WERI-Rb-1 (cell line): ENCODE measurements at places on chromosomes 6 and 20.

DNA sequence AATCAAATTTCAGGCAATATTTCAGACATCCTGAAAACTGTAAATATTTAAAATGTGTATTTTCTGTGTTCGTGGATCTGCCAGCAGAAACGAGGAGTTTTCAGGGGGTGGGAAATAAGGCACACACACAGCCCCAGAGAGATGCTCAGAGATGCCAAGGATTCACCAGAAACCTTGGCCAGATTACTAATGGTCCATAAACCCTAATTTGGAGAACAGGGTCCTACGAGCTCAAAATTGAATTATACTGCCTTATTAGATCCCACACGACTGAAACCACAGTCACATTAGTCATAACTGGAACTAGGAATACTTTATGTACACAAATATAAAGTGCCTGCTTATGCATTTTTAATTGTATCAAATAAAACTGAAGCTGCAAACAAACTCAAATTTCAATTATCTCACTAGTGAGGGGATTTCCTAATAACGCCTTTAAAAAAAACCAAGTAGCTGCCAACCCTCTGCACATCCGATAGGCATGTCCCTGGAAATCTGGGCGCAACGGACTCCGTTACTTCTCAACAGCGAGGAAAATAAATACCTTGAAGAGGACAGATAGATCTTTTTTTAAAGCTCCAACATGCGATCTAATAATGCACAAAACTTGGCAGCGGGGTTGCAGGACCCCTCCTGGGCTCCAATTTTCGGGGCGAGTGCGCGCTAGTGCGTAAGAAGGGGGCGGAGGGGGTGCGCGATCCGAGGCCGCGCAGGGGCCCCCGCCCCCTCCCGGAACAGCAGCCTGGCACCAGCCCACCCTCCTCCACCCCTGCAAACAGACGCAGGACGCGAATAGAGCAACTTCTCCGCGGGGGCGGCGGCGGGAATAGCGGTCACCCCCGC lies 897 bp downstream of the CHD6 start:
- DNase-seq: peak; percentile 38

DNA sequence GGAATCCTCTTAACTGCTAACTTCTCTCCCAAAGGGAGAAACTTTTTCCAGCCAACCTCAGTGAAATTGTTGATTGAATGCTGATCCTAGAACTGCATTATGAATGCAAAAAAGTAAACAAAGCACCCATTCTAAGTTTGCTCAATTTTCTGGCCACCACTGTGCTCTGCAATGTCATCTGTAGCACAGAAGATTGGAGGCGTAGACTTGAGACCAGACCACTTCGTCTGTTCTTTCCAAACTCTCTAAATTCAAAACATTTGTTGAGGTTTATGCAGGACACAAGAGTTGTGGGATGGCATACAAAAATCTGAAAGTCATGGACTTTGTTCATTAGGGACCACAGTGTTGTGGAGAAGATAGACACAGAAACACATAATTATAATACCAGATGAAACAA lies 11.1 kb upstream of the TSPYL1 start:
- DNase-seq: no peak

DNA sequence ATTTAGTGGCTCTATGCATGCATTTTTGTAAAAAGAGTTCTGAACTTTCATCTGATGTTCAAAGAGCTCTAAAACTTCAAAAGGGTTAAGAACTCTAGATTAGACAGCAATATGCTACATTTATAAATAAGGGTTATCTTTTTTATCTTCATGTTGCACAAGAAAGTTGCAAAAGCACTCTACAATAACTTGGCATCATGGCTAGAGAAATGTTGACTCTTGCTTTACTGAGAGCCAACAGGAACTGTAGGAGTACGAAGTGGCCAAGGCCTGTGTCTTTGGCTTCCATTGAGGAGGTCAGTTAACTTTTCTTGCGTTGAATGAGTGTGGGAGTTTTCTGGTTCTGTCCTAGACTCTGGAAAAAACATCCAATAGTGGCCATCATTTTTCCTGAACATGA lies 516.9 kb downstream of the TFAP2B start:
- DNase-seq: no peak

DNA sequence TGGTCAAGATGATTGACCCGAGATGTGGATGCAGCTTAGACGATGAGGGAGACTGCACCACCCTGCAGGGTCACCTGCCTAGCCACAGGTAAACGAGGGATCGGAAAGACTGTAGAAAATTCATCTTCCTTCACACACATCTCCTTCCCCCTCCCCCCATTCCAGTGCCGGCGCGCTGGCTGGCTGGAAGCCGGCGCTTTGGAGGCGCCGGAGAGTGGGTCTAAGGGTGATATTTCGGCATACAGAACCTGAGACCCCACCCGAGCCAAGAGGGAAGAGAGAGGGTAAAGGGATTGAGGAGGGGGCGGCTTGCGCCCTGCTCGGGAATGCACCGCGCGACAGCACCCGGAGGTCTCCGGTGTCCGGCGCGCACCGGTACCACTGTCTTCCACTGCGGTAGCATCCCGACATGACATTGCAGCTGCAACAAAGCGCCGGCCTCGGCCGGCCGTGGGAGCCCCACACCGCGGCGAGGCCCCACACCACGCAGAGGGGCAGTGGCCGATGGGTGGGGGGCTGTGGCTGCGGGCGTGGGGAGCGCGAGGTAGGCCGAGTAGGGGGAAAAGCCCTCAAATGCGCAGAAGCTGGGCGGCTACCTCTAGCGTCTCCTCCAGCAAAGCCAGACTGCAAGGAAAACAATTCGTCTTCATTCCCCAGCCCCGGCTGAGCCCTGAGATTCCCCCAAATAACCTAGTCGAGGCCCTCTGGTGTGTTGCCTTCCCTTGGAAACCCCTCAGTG lies 984 bp downstream of the TNFRSF21 start:
- DNase-seq: peak; percentile 61

GRCh38 chr6:117317261-117317660 lies 51.9 kb downstream of the VGLL2 start:
- DNase-seq: no peak

DNA sequence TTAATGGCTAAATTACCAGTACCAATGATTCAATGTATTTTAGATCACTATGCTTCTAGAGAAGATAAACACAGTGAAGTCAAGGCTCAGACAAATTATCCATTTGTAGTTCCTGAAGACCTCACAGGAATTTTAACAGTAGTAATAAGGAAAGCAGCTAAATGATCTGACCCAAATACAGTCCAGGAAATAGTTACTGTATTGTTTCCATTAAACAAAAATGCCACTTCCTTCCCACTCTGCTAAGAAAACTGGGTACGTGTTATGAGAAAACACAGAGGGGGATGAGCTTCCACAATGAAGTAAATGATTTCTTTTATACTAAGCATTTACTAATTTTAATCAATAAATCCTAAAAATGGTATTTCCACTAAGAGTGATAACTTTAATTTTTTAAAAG lies 127.9 kb downstream of the CDK19 start:
- DNase-seq: no peak

- no peak for DNase-seq
These were observed 943 bp downstream of the ZUP1 start for GRCh38 chr6:116667623-116668022.

GRCh38 chr6:43256670-43257366 lies 13.5 kb downstream of the TTBK1 start:
- no peak for DNase-seq

GRCh38 chr6:26086211-26086610 lies 1.0 kb upstream of the HFE start:
- no peak for DNase-seq

- peak; percentile 93 for DNase-seq
These were observed 5.3 kb downstream of the MMP9 start for GRCh38 chr20:46013829-46014516.

- DNase-seq: no peak
These were observed 192.9 kb downstream of the SYNDIG1 start for GRCh38 chr20:24662322-24662721.

GRCh38 chr20:57843941-57844625 lies 134.3 kb upstream of the PMEPA1 start:
- no peak for DNase-seq

DNA sequence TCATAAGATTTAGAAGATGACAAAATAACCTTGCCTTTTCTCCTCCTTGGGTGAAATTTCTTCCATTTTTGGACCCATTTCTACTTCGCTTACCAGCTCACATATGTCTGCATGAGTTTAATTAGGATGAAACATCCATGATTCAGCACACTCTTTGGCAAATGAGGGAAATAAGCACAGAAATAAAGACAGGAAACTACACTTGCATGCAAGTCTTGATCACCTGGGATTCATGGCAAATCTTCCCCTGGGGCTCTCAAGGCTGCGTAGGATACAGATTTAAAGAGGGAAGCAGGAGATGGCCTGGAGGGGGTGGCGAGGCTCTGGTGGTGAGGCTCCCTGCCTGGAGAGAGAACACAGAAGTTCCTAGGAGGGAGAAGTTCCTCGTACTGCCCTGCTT lies 147.8 kb downstream of the EDN3 start:
- DNase-seq: no peak

DNA sequence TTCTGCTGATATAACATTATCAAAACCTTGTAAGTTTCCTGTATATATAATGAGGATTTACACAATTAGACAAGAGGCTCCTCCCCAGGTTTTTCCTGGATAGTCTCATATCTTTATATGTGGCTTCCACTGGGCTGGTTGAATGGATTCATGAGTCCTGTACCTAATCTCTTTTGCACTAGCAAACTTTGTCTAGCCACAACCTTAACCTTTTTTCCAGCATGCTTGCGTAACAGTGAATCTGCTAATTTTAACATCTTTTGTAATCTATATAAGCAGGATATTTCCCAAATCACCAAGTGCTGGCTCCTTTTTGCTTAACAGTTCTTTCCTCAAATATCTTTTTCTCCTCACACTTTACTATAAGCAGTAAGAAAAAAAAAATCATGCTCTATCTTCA lies 153.6 kb downstream of the COL21A1 start:
- DNase-seq: no peak

- DNase-seq: peak; percentile 80
These were observed 27.9 kb downstream of the DNMT3B start for GRCh38 chr20:32789896-32790750.

DNA sequence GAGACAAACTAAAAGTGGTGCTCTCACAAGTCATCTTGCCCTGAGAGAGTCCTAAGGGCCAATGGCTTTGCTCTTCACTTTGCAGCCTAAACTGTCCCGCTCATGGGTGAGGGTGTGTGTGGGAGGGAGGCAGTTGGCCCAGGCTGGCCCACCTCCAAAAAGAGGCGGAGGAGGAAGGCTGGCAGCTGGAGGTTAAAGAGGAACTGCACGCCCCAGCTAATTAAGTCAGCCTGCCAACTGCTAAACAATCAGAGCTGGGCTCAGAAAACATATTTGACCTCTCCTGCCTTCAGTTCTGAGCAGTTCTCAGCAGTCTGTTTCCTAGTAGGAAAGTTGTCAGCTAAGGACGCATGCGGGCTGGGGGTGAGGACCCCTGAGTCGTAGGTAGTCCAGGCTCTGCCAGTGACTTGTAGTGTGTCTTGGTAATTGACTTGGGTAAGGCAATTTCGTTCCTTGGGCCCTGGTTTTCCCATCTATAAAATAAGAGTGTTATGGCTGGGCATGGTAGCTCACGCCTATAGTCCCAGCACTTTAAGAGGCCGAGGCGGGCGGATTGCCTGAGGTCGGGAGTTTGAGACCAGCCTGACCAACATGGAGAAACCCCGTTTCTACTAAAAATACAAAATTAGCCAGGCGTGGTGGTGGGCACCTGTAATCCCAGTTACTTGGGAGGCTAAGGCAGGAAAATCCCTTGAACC lies 17.0 kb downstream of the GSS start:
- no peak for DNase-seq

DNA sequence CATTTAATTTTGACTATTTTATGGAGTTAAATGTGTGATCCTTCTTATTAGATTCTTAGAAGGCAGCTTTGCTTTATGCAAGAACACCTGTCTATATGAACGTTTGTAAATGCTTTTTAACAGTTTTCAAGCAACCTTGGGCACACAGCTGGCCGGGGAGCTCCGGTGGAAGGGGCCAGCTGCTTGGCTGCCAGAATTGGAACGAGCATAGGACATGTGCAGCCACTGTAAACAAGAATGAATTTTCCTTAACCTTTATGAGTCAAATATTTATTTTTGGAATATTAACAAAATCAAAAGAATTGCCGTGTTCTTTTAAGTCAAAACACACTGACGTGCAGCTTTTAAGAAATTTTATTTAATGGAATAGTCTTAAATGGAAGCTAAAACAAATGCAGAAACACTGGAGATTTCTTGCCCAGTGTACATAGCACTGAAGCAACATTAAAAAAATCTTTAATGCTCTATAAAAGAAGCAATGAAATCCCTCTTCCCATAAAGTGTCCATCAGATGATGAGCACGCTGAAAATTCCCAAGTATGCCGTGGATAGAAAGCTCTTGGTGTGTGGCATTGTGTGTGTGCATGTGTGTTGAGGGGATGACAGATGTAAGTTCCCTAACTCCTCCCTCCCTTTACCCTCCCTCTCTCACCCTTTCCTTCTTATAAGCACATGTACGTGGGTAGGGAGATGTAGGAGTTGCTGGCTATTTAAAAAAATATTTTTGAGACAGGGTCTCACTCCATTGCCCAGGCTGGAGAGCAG lies 208.9 kb upstream of the EXOC2 start:
- DNase-seq: no peak

- DNase-seq: no peak
These were observed 284.5 kb downstream of the UST start for GRCh38 chr6:149031201-149031858.

DNA sequence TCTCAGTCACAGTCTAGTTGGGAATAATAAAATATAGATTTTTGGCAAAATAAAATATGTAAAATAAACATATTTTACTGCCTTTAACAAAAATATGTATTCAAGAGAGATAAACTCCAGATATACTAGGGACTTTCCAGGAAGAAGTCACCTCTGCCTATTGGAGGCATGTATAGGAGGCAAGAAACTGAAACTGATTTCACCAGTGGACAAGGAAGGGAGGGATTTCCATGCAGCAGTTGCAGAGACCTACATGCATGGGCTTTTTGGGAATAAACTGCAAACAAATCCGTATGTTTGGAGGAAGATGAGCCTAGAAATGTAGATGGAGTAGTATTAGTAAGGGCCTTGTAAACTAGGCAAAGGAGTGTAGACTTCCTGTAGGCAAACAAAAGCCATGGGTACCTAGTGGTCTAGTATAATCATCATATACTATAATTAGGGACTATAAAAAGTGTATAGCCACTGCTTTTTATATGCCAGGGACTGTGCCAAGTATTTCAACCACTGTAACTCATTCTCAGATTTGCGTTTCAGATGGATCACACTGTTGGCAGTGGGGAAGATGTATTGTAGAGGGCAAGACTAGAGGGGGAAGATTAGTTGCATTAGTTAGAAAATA lies 38.9 kb downstream of the CD109 start:
- DNase-seq: no peak
